ENCODE measurements at places on chromosomes 11 and 22.
A peak's percentile ranks its signal among the peaks of the same experiment; 100 is the strongest.

GRCh38 chr11:57761301-57762234 is at the start of gene CTNND1:
Gene CTNND1, plus strand, starts transcription at chr11:57761802. Its CDS starts 29,677 bp downstream, at chr11:57791479.
- DNase-seq, result peak; percentile 93

GRCh38 chr11:10305262-10305963 is 540 bp downstream of the ADM start:
- no peak for DNase-seq

DNA sequence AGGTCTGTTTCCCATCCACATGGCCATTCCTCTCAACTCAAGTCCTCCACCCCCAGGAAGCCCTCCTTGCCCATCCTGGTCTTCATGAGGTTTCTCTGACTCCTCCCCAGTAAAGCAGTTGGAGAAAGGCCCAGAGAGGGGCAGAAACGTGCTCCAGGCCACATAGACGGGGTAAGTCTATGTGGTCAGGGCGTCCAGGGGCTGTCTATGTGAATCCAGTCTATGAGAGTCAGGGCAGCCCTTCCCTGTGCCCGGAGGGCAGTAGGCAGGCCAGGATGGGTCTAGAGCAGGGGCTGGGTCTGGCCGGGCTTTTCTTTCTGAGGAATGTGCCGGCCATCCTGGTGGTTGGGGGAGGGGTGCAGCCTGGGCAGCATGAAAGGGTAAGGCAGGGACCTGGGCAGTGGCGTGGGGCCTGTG is 11.7 kb downstream of the GUCD1 start:
- no peak for DNase-seq

- no peak for DNase-seq
Observed at GRCh38 chr11:30775233-30775522, 189.0 kb upstream of the MPPED2 start.

- DNase-seq, result no peak
Observed at GRCh38 chr11:93589347-93589746, 46.2 kb upstream of the SMCO4 start.

DNA sequence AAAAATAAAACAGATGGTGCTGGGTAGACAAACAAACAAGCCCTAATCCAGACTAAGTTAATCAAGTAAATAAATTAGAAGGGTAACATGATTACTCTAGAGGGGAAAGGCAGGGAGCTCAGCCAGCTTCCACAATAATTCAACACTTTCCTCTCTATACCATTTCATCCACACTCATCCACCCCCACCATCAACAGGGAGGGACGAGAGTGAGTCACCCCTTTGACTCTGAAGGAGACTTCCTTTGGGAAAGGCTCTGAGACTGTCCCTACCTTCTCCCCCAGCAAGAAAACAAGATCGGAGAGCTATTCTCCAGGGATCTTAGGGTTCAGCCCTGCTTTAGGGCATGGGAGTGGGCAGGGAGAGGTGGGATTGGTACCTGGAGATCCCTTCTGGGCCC is 33.1 kb downstream of the TRIM66 start:
- no peak for DNase-seq

DNA sequence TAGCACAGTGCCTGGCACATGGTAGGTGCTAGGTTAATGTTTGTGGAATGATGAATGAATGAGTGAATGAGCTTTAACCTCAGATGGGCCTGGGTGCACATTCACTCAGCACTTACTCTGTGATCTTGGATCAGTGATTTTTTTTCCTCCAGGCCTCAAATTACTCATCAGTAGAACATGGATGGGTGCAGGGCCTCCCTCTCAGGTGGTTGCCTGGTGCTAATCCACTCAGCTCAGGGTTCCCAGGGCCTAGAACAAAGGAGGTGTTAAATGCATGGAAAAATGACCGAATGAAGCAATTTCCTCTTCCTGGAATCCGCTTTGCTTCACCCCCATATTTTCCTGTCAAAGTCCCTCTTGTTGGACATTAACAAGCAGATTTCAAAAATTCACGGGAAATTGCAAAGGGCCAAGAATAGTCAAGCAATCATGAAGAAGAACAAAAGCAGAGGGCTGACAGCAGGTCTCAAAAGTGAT is 93.5 kb downstream of the MYEOV start:
- no peak for DNase-seq

DNA sequence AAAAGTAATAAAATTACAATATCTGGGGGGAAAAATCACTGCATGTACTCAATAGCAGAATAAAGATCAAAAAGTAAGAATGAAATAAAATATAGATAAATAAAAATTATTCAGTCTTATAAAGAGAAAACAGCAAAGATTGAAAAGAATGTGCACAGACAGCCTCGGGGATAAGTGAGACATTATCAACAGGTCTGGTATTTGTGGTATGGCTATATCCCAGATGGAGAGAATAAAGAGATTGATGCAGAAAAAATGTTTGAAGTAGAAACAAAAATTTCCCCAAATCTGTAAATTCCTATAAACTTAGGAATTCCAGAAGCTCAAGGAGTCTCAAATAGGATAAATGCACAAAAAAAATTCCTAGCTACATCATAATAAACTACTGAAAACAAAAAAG is 74.5 kb upstream of the LUZP2 start:
- no peak for DNase-seq

DNA sequence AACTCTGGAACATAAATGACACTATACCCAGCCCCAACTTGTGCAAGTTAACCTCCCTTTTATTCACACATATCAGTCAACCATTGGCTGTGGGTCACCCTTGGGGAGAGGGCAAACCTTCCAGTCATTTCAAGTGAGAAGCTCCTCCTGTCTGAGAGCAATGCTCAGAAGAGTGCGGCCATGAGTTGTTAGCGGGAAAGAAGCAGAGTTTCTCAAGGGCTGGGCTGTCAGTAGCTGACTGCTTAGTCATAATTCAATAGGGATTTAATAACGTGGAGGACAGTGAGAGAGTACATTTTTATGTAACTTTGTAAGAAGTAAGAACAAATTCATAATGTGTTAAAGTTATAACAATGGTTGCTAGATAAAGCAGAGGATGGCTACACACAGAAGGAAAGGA is 5.1 kb downstream of the PATE2 start:
- DNase-seq, result no peak

DNA sequence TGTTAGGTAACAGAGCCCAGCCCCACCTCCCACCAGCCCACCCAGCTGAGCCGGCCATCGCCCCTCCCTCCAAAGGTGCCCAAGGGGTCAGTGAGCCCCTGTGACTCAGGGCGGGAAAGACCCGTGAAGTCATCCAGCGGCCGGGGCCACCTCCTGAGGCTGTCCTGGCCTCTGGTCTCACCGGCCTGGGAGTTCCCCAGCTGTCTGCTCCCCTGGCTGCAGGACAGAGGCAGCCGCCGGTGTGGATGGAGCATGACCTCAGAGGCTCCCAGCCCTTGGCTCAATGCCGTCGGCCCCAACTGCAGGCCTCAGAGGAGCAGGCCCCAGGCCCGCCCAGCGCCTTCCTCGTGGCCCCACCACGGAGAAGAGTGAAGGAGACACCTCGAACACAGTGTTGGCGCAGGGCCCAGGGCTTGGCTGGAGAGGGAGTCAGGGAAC is 28.7 kb downstream of the RPL3 start:
- DNase-seq, result no peak

DNA sequence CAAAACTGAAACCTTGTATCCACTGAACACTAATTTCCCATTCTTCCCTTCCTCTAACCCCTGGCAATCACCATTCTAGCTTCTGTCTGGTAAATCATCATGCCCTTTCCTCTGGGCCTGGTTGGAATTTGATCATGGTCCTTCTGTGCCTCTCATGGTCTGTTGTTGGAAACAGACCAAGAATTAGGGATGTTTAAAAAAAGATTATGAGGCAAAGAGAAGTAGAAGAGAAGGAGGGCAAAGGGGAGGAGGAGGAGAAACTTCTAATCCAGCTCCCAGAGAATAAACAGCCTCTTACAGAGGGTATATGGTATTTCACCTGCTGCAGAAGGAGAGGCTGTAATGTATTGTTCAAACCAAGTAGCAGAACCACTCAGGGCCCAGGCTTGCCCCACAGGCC is 10.6 kb downstream of the BCO2 start:
- no peak for DNase-seq

GRCh38 chr11:33551051-33551450 is 149.6 kb downstream of the C11orf91 start:
- no peak for DNase-seq

DNA sequence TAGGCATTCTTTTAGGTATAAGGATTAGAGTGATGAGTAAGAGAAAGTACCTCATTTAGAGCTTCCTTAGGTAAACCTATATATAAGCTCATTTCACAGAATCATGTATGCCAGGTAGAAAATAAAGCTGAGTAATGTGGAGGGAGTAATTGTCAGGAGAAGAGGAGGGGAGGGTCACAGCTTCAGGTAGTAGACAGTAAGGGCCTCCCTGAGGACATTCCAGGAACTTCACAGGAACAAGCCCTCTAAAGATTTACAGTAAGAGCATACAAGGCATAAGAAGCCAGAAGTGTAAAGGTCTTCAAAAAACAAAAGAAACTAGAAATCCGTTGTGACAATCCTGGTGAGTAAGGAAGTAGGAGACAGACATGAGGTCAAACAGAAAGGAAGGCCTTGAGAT is 57.6 kb downstream of the USP47 start:
- DNase-seq, result no peak

DNA sequence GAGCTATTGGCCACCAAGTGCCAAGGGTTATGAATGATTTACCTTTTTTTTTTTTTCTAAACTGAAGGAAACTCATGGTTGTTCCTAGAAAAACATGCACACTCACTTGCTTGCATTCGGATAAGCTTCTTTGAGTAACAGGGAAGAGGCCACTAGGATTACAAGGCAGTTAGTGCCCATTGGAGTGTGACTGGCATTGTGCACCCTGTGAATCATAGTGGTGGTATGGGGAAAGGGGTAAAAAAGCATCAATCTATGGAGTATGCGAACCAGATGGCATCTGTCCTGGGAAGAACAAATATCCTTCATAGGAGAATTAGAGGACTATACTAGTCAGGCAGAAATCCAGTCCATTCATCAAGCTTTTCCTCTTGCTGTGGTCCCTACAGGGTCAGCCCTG is 24.2 kb downstream of the CD44 start:
- no peak for DNase-seq

DNA sequence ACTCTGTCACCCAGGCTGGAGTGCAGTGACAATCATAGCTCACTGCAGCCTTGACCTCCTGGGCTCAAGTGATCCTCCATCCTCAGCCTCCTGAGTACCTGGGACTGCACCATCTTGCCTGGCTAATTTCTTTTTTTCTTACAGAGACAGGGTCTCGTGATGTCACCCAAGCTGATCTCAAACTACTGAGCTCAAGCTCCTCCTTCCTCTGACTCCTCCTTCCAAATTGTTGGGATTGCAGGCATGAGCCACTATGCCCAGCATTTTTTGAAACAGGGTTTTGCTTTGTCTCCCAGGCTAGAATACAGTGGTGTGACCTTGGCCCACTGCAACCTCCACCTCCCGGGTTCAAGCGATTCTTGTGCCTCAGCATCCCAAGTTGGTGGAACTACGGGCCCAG is 358.3 kb upstream of the MTNR1B start:
- no peak for DNase-seq

DNA sequence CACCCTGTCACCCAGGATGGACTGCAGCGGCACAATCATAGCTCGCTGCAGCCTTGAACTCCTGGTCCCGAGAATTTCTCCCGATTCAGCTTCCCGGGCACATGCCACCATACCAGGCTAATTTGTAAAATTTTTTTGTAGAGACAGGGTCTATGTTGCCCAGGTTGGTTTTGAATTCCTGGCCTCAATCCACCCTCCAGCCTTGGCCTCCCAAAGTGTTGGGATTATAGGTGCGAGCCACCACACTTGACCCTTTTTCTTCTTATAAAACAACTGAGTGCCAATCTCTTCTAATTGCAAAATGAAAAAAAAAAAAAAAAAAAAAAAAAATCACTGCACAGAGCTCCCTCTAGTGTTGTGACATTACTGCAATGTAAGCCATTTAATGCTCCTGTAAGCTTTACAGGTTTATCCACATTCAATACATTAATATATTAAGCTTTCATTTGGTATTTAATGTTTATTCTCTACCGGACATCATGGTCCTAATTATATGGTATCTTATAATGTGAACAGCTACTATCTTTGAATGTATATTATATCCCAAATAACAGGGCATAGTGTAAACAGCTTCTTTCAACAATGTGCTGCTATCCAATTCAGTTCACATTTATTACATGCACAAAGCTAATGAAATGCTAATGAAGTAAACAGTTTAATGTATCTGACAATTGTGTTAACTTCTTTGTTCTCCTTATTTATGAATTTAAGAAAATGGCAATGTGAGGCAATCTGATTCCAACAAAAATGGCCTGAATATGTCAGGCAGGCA is 44.6 kb downstream of the COPB1 start:
- no peak for DNase-seq

DNA sequence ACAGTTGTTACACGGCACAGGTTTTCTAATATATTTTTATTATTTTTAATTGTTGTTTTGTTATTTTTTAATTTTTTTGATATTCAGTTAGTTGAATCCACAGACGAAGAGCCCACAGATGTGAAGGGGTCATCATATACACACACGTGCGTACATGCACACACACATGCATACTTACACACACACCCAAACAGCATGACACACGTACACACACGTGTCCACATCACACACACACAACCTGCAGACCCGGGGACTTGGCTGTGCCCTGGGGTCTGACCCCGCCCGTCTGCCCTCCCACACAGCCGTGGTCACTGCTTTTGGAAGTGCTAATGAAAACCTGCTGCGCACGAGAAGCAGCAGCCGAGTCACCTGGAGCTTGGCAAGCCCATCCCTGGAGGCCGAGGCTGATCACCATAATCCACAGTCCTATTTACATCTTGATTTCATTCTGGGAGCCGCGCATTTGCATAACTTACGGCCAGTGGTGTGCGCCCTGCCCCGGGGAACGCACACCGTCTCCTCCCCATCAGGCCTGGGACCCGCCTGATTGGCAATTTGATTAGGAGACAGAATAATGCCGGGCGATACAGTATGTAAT is 110.3 kb downstream of the BRD1 start:
- no peak for DNase-seq

DNA sequence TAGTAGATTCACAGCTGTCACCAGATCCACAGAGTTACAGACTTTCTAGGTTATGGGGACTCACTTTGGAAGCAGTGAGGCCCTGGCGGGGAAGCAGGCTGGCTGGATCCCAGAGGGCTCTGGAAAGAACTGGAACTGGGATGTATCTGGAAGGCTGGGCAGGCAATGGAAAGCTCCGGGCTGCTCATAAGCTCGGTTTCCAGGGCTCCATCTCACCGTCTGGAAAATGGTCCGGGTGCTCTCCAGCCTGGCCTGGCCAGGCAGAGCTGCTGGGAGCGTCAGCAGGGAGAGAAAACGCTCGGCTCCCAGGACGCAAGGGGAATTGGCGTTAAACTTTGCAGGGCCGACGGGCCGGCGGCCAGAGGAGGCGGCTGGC is 335 bp upstream of the SEZ6L start:
- no peak for DNase-seq

- DNase-seq, result no peak
Observed at GRCh38 chr11:17533778-17534415, 10.3 kb downstream of the USH1C start.

- no peak for DNase-seq
Observed at GRCh38 chr11:109706945-109707344, 285.0 kb downstream of the C11orf87 start.

GRCh38 chr11:23959462-23959861 is 537.4 kb upstream of the LUZP2 start:
- no peak for DNase-seq

- DNase-seq, result no peak
Observed at GRCh38 chr22:34877506-34877905, 188.5 kb upstream of the ISX start.
